ENCODE measurements at places on chromosomes 6 and 20. TPM values are rescaled to one million over a fixed set of nuclear protein-coding genes. Genes with fewer than 3 reads are reported as not detected.

The PLA2G7 gene
- 0.77 TPM for polyA plus RNA-seq

DNA sequence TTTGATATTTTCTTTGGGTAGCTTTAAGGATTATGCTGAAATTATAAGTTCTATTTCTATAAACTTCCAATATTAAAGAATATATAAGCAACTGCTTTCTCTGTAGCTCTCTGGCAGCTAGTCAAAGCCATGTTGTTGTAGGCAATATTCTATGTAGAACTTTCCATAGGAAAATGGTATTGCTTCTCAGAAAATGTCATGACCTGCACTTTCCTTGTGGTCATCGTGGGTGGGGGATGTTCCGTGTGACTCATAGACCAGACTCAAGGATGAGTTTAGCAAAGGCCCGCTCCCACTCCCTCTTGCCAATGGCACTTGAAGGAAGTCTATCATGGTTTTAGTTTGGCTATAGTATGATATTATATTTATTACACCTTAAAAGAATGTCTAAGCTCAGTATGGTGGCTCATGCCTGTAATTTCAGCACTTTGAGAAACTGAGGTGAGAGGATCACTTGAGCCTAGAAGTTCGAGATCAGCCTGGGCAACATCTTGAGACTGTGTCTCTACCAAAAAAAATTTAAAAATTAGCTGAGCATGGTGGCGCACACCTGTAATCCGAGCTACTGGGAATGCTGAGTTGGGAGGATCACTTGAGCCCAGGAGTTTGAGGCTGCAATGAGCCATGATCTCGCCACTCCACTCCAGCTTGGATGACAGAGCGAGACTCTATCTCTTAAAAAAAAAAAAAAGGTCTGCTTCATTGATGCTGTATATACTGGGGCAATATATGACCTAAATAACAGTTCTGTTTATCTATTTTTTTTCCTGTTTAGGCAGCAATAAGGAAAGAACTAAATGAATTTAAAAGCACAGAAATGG, 36.6 kb upstream of the LTV1 start:
- DNase-seq: no peak

GRCh38 chr6:133501675-133502270, 260.6 kb downstream of the EYA4 start:
- no peak for DNase-seq

DNA sequence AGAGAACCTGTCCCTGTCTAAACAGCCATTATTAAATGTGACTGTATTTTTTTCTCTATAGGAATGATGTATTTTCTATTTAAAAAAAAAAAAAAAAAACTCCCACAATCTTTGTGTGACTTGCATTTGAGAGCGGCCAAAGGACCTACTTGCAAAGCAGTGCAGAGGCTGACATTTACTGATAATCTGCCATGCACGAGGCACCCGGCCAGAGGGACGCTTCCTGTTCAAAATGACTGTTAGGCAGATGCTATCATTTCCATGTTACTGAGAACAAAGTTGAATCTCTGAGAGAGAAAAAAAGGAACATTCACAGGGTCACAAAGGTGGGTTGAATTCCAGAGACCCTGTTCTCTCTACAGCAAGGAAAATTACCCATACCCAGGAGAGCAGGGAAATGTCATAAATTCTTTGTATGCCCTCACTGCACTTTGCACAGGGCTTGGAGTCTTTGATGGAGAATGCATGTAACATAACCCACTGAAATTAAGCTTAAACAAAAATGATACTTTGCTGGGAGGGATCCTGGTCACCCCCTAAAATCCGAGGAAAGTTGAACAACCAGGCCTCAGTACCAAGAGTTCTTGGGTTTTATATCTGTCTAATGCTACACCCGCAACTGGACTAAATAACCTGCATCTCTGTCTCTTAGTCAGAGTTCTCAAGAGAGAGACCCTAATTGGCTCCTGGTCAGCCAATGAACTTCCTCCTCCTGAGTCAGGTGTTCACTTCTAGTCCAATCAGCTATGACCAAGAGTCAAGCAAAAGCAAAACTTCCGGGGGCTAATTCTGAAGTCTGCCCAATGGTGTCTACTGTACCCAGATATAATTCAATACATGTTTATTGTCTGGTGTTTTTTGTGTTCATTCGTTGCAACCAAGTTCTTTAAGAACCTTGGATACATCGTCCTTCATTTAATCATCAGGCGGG, 61.2 kb downstream of the GCLC start:
- no peak for DNase-seq
